ENCODE measurements at places on chromosomes 16 and 17. TPM values are rescaled to one million over a fixed set of nuclear protein-coding genes. Genes with fewer than 3 reads are reported as not detected.

The P2RX1 gene
- 10.3 TPM for polyA plus RNA-seq

The ALDH3A1 gene
- 0.52 TPM for polyA plus RNA-seq

The CLEC10A gene
- polyA plus RNA-seq = 2.2 TPM

The CSHL1 gene
- 0.06 TPM for polyA plus RNA-seq

The NACA2 gene
- 0.23 TPM for polyA plus RNA-seq

DNA sequence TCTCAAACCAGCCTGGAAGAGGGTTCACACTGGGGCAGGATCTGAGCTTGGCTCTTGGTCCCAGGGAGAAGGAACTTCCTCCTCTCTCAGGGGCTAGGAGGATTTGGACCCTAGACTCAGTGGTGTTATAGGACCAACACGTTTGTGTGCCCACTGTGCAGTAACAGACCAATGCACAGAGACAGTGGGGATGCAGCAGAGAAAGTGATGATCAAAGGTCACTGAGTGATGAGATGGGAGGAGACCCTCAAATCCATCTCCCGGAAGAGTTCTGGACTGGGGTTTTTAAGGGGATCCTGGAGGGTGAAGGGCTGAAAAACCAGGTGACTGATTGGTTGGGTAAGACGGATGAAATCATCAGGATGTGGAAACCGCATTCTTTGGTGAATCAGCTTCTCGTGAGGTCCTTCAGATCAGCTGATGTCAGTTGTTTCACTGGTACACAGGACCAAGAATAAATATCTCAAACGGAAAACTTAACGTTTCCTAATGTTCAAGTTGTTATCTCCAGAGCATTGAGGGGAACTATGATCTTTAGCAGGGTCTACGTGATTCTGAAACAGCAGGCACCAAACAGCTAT lies 3.3 kb upstream of the VAC14 start:
- H3K27ac ChIP-seq = no peak overlapping the region
- no peaks in the 10 kb centered on the region for H3K27me3 ChIP-seq
- no peaks in the 10 kb centered on the region for H3K36me3 ChIP-seq
- peaks cover 22% of the 10 kb centered on the region for H3K4me1 ChIP-seq
- H3K4me3 ChIP-seq = no peak overlapping the region

DNA sequence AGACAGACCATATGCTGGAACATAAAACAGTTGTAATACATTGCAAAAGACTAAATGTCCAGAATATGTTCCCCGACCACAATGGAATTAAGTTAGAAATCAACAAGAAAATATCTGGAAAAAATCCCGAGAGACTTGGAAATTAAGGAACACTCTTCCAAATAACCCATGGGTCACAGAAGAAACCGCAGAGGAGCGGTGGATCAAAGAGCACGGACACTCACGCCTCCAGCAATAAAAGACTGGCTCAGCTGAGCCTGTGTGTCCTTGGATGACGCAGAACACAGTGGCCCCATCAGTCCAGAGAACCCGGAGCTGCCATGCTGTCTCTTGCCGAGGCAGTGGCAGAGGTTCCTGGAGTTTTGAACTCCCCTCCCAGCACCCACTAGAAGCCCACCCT lies 30.9 kb upstream of the FOXF1 start:
- no peaks in the 10 kb centered on the region for H3K27me3 ChIP-seq
- H3K27ac ChIP-seq = no peak overlapping the region
- no peak for DNase-seq
- no peaks in the 10 kb centered on the region for H3K4me1 ChIP-seq

GRCh38 chr17:28550858-28551257 lies 1.6 kb downstream of the UNC119 start:
- H3K27me3 ChIP-seq = no peaks in the 10 kb centered on the region
- H3K27ac ChIP-seq = peak overlapping the region; percentile 39
- DNase-seq = peak; percentile 54
- H3K36me3 ChIP-seq = no peaks in the 10 kb centered on the region
- H3K4me1 ChIP-seq = peaks cover 79% of the 10 kb centered on the region

DNA sequence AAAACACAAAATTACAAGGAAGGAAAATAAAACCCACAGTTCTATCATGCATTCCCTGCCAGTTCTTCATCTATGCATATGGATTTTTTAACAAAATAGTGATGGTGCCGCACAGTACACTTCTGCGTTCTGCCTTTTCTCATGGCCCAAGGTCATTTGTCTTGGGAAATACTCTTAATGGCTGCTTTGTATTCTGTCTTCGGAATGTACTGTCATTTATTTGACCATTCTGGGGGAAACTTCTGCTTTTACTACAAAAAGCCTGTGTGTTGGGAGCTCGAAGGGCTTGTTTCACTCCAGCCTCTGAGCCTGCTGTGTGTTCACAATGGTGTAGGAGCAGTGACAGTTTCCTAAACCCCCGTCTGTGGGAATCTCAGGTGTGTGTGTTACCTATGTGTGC lies 82.8 kb upstream of the SEC14L1 start:
- peaks cover 28% of the 10 kb centered on the region for H3K27me3 ChIP-seq
- H3K27ac ChIP-seq = no peak overlapping the region
- DNase-seq = no peak
- no peaks in the 10 kb centered on the region for H3K4me1 ChIP-seq

DNA sequence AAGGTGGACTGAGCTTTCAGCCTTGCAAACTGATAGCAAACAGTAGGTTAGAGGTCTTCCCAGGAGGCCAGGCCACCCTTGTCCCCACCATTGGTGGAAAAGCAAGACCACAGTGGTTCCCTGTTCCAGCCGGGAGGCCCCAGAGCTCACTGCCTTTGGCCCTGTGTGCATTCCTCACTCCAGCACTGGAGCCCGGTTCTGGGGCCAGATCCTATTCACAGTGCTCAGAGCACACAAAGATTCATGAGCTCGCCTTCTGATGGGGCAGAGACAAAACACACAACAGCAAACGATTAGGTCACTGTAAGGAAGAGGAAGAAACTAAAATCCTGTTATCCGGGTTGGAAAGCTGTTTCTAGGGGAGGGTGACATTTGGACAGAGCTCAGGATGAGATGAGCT lies 5.6 kb upstream of the PGS1 start:
- no peaks in the 10 kb centered on the region for H3K36me3 ChIP-seq
- H3K27ac ChIP-seq = no peak overlapping the region
- no peaks in the 10 kb centered on the region for H3K27me3 ChIP-seq
- no peak overlapping the region for H3K4me3 ChIP-seq

DNA sequence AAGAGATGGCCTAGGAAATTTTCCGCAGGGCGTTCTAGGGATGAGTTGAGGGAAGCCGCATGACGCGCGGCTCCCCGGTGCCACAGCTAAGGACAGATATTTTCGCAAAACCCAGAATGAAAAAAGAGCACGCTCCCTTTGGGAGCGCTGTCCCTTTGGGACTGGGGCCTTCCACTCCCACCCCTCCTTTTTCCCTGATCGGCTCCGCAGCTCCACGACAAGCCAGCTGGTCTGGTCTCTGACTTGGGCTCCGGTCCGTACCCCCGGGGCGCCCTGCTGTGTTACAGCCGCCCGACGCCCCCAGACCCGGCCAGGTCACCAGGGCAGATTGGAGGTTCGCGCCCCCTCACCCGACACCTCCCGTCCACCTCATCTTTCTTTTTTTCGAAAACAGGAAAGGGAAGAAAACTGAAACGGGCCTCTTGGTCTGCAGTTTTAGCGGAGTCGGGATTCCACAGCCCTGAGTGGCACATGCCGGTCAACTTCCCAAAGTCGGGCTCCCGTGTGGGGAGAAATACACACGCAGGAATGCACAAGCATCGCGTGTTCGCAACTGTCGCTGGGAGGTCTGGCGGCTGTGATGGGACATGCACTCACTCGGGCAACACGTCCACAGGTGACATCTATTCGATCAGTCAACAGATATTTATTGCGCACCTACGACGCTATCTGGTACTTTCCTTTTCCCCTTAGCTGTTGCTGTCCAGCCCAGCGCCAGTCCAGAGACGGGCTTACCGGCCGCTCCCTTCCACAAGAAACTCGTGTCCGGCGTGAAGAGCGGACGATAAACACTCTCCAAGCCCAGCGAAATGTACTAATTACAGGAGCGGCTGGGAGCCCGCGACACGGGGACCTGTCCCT lies 3.9 kb upstream of the SOX9 start:
- peaks cover 46% of the 10 kb centered on the region for H3K4me1 ChIP-seq
- DNase-seq = no peak
- no peak overlapping the region for H3K4me3 ChIP-seq

DNA sequence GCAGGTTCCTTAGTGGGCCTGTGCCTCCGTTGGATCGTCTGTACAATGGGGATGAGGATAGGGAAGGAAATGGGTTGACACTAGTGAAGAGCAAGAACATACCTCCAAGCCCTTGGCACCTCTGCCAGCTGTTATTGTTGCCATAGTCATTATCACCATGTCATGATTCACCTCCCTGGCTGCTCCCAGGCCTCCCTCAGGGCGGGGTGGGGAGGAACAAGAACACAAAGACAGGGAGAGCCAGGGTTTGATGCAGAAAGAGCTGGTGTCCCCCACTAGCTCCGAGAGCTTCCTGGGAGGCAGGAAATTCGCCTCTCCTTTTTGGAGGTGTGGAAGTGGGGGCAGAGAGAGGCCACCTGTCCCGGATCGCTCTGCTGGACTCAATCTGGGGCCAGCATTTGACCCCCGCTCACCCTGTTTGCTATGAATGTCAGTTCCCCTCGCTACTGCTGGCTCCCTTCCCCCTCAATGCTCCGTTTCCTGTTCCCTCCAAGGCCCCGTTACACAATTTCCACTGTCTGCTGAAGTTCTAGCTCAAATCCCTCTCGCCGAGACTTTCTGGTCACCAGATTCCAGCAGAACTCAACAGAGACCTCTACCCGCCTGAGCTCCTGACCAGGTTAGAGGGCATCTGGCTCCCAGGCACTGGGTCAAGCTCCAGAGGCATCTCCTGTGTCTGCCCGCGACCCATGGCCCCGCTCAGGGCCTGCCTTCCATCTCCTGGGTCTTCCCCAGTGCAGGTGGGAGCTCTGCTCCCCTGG lies 9.1 kb downstream of the TIMP2 start:
- no peaks in the 10 kb centered on the region for H3K27me3 ChIP-seq
- peak overlapping the region; percentile 91 for H3K27ac ChIP-seq
- no peak overlapping the region for H3K4me3 ChIP-seq
- H3K4me1 ChIP-seq = peaks cover 94% of the 10 kb centered on the region
- peak; percentile 88 for DNase-seq
- H3K36me3 ChIP-seq = no peaks in the 10 kb centered on the region

GRCh38 chr17:5049314-5049841 lies 14.2 kb upstream of the SLC52A1 start:
- no peak overlapping the region for H3K4me3 ChIP-seq
- H3K36me3 ChIP-seq = no peaks in the 10 kb centered on the region
- no peaks in the 10 kb centered on the region for H3K27me3 ChIP-seq
- peak; percentile 87 for DNase-seq
- H3K27ac ChIP-seq = peak overlapping the region; percentile 73

DNA sequence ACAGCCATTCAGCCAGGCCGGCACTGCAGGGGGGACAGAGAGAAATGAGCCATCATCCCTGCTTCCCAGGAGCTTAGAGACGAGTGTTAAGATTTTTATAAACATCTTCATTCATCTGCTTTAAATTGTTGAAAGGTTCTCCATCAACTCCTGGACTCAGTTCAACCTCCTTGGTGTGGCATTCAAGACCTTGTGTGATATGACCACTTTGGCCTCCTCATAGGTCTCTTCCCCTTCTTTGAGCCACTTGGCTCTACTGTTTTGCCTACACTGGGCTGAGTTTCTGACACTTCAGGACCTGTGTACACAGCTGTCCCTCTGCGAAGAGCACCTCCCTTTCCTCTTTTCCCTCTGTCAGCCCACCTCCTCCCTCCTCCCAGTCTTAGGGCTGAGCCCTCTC lies 4.3 kb downstream of the DOC2B start:
- H3K4me1 ChIP-seq = no peaks in the 10 kb centered on the region
- H3K36me3 ChIP-seq = no peaks in the 10 kb centered on the region
- no peak overlapping the region for H3K4me3 ChIP-seq
- no peak for DNase-seq
- peaks cover 19% of the 10 kb centered on the region for H3K27me3 ChIP-seq

GRCh38 chr17:9364837-9365430 lies 210.7 kb downstream of the STX8 start:
- no peak for DNase-seq
- no peak overlapping the region for H3K27ac ChIP-seq
- H3K4me1 ChIP-seq = no peaks in the 10 kb centered on the region
- no peak overlapping the region for H3K4me3 ChIP-seq

- no peak overlapping the region for H3K4me3 ChIP-seq
- H3K27me3 ChIP-seq = peaks cover 23% of the 10 kb centered on the region
- H3K27ac ChIP-seq = no peak overlapping the region
Observed at GRCh38 chr17:77729587-77729986, 228.9 kb upstream of the TNRC6C start.

All from spleen (tissue), 13 donors.